Stimulated activated CD4-positive, alpha-beta T cell treated with anti-CD3 and anti-CD28 coated beads, Interleukin-1b, Interleukin-23, amount 100 ng/mL, for 4 hours (primary cell): ENCODE measurements at places on chromosomes 2 and 18.

- no peak for DNase-seq
Measured at GRCh38 chr2:132849118-132849517, 179.1 kb upstream of the LYPD1 start.

- no peak for DNase-seq
Measured at GRCh38 chr2:99811544-99811943, 321.7 kb upstream of the REV1 start.

- DNase-seq, result no peak
Measured at GRCh38 chr18:42683094-42683493, 432.4 kb downstream of the RIT2 start.

- no peak for DNase-seq
Measured at GRCh38 chr2:225779829-225780228, 380.3 kb downstream of the NYAP2 start.

DNA sequence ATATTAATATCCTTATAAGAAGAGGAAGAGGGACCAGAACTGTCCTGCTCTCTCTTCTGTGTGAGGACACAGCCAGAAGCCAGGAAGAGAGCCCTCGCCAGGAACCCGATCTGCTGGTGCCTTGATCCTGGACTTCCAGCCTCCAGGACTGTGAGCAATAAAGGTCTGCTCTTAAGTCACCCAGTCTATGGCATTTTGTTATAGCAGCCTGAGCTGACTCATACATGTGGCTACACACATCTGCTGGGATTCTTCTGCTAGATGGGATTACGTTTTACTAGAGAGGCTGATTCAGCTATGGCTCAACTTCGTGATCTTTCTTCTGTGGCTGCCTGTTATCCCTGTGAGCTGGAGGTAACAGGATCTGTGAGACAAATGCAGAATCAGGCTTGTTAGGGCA, 29.6 kb downstream of the ARL4C start:
- no peak for DNase-seq

DNA sequence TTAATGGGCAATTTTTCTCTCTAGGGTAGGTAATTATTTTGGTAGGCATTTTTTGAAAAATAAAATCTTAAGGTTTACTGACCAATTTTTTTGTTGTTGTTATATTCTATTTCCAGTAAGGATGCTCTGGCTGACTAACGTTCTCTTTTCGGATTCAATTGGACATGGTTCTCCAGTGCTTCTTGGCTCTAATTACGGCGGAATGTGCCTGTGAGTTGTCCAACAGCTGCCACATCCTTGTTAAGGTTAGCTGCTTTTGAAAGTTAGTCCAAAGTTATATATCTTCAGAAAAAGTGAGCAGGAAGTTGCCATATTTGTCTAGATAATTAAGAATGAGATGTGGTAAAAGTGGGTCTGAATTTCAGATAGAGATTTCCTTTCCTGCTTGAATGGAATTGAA, 45.8 kb upstream of the SMIM21 start:
- no peak for DNase-seq

DNA sequence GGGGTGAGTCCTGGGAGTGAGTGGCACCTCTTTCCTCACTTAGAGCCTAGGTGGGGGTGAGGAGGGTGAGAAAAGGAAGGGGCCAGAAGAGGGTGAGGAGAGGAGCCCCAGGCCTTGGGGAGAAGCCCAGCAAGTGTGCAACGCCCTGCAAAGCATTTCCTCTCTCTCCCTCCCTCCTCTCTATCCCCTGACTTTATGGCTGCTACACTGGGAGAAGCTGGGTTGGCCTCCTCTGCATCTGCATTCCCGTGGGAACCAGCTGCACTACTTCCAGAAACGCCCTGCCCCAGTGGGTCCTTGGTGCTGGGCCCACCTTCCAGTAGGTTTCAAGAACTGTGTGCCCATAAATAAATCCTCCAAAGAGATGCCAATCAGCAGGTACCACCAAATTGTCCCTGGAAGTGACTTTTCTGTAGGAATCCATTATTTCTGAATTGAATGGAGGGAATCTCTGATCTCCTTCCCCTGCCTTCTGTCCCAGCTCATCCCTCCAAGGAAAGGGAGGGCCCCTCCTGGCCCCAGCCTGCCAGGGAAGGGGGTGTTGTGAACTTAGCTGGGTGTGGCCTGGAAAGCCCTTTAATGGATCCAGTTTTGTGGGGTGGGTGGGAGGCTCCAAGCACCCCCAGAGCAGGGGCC, 95.7 kb upstream of the BOD1L2 start:
- no peak for DNase-seq

GRCh38 chr2:102262216-102263129, 48.9 kb upstream of the IL1RL1 start:
- DNase-seq, result no peak

DNA sequence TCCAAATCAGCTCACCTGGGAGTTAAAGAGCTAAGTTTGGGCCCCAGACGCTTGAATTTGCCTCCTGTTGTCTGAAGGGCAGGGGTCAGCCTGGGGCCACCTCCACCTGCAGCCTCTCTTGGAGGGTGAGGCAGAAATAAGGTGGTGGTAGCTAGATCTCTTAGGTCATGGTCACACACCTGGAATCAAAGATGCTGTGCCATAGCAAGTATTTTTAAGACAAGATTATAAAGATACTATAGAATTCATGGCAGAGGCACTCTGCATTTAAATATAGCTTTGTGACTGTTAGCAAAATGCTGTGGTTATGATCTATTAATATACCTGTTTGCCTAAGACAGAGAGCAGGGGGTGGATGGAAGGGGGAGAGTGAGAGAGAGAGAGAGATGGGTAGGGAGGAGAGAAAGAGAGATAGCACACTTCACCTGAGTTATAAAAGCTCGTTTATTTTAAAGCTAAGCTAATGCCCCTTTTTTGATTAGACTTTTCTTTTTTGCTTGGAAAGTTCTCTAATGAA, 242.7 kb downstream of the TMEM182 start:
- no peak for DNase-seq

DNA sequence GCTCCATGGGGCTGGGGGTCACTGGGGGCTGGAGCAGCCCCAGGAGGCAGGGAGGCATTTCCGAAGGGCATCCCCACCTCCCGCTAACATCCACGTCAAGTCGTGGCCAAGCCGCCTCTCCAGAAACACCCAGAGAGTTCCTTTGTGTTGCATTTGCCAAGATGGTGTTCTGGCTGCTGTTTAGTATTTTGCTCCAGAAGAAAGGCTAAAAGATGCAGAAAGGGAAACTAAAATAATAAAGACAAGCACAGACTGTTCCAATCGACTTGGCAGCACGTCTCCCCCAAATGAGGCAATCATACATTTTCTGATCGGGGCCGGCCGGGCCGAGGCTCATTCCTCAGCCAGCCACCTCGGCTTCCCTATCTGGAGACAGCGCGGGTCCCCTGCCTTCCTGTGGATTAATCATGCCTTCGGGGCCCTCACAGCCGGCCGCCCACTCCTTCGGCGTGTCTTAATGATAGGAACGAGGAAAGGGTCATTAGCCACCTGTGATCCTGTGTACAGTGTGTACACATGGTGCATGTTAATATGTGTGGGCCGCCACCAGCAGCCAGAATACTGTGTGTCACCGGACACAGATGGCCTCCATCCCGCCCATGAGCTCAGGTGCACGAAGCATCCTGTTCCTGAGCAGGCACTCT, 169.2 kb downstream of the KLHL29 start:
- DNase-seq, result no peak

DNA sequence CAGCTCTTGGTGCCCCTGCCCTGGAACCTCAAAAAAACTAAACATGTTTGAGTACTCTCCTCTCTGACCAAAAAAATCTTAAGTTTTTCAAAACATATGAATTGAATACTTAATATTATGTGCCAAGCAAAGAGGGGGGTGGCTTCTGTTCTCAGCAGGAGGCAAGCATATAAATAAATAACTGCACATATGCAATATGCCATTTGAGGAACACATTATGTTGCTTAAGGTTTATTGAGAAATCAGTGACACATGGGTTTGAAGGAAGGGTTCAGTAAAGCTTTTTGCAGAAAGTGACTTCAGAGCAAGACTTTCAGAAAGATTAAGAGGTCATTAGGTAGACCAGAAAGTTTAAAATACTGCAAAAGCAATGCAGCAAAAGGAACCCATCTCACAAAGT, 429.2 kb downstream of the TDRD15 start:
- no peak for DNase-seq

DNA sequence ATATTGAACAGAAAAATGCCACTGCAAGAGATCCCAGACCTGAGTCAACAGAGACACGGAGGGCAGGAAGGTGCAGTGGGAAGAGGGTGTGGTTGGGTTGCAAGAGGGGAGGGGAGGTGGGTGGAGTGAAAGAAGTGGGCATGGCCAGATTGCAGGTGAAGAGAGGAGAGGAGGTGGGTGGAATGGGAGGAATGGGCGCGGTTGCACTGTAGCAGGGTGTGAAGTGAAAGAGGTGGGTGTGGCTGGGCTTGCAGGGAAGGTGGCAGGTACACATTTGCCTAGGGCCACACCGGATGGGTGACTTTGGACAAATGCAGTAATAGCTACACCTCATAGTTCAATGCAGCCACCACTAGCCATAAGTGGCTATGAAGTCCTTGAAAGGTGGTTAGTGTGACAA, 71.1 kb downstream of the DOCK10 start:
- no peak for DNase-seq

DNA sequence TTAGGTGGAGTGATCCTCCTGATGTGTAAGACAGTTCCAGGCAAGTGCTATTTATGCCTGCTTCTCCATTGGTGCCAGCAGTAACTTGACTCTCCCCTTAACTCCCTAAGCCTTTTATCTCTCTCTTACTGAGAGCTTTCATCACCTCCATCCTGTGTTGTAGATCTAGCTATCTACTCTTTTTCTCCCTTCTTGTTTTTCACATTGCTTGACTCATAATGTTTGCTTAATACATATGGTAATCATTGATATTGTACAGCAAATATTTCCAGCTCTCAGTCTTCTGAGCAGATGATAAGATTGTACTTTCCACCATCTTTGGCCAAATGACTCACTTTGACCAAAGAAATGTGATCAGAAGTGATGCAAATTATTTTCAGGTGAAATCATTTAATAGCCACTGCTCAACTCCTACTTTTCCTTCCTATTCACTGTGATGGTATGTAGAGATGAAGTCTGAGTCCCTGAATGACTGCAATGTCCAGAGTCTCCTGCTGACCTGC, 165.0 kb downstream of the PLCL1 start:
- DNase-seq, result no peak

- DNase-seq, result no peak
Measured at GRCh38 chr2:40440835-40441234, 11.1 kb downstream of the SLC8A1 start.

- no peak for DNase-seq
Measured at GRCh38 chr2:84959095-84959565, 11.8 kb upstream of the KCMF1 start.

GRCh38 chr2:77508511-77508910, 13.7 kb downstream of the LRRTM4 start:
- DNase-seq, result no peak

DNA sequence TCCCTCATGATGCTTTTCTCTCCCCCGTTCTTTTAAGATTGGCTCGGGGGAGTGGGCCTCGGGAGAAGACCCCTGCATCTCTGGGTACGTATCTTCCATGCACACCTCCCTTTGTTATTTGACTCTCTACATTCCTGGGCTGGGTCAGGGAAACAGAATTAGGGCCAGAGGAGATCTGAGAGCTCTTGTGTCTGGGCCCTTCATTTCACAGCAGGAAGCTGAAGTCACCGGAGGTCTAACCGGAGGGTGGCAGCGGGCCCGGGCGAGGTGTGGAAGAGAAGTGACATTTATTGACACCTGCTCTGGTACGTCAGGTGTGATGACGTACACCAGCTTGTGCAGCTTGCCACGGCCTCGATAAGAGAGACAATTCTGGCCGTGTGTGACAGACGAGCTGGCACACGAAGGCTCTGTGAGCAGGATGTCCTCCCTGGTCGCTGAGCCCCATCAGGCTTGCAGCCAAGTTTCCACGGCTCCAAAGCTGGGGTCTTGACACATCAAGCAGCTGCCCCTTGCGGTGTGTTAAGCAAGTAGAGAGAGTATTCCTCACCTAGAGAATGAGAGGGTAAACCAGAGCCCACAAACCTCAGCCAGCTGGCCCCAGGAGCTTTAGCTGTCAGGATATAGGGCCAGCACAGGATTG, 30.4 kb downstream of the TOGARAM2 start:
- DNase-seq, result peak; percentile 29

DNA sequence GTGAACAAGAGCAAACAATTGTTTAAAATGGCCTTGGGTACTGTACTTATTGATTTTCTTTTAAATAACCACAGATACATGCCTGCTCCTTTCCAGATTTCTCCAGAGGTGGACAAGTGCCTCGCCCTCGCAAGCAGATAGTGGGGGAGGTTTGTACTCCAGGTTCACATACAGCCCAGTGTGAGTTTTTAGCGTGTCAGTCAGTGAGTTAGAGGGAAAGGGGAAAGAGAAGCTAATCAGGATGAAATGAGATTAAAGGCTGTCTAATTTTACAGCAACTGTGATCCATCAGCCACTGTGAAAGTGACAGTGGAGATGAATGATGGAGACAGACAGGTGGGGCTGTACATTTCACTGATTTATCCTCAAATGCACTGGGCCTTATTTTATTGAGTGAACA, 74.7 kb downstream of the KLHL14 start:
- no peak for DNase-seq

DNA sequence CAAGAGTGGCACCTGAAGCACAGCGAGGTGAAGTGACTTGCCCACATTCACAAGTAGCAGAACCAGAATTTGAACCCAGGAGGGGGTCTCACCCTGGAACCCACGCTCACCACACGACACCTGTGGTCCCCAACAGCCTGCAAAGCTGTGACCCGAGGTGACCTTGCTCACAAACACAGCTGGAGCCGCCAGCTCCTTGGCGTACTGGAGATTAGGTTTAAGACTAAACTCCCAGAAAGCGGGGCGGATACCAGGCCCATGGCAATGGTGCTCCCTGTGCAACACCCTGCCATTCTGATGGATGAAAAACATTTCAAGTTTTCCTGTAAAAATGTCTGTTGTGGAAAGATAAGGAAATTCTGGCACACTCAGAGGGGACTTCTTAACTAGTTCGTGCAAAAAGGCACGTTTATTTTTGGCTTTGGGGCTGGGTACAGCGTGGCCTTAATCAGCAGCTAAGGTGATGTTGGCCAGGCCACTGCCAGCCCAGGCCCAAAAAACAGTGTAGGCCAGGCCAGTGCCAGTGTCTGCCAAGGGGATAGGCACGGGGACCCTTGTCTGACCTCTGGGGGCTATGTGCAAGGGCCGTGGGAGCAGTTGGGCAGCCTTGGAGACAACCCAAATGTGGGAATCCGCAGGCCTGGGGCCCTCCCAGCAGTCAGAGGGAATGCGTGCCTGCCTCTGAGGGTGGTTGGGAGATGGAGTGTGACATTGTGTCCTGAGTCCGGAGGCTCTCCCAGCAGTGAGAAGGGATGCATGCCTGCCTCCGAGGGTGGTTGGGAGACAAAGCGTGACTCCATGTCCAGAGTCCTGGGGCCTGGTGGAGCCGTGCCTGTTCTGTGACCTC, 185.0 kb upstream of the HS6ST1 start:
- no peak for DNase-seq

- no peak for DNase-seq
Measured at GRCh38 chr2:172233987-172234715, 131.5 kb upstream of the DLX2 start.
